Fibroblast of the conjunctiva (primary cell): ENCODE measurements at places on chromosomes 11 and 22.
A peak's percentile ranks its signal among the peaks of the same experiment; 100 is the strongest.

- DNase-seq = no peak
Observed at GRCh38 chr11:85991508-85991907, 77.4 kb downstream of the PICALM start.

DNA sequence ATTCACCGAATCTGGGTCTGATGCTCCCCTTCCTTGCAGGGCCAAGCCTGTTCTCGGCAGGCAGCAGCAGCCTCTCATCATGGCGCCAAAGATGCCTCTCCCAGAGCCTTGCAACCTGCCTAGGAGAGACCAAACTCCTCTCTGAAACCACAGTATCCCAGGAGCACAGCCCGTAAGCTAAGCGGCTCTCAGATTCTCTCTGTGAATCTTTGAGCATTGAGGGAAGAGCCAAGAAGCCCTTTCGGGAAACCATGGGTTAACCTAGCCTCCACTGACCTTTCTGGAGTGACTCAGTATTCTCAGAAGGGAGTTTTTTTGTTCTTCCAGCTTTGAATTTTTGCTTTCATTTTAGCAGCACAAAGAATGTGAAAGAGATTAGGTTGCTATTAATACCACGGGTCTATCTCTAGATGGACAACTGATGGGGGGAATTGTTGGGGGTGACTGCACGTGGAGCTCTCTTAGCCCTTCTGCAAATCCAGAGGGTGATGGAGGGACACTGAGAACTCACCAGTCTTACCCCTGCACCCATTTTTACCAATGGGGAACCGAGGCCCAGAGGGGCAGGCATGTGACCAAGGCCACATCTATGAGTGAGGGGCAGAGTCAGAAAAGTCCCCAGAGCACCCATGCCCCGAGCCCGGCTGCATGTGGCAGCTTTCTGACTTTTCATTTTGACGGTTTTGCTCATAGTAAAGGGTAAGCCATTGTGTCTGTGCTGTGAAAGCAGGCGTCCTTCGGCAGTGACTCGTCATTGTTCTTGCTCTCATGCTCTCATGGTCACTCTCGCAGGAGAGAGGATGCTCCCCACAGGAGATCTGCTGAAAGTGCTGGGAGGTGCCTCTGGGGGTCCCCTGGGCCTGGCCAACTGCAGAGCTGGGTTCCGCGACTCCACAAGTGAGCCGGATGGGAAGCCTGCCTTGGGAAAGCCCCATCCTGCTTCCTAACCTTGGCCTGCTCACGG, 36.0 kb downstream of the IRAG1 start:
- DNase-seq = peak; percentile 37

DNA sequence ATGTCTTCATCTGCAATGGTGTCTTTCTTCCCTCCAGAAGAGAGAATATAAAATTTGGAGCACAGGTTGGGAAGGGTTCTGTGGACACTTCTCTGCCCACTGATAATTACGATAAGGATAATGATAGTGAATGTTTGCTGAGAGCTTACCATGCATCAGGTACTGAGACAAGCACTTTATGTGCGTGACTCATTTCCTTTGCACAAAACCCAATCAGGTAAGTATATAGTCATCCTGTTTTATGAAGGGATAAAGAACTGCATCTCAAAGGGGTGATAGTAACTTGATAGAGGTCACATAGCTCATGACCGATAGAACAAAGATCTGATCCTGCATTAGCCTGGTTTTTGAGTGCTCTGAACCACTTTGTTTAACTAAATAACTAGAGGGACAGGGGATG, 9.4 kb downstream of the DRD2 start:
- no peak for DNase-seq

GRCh38 chr22:41779929-41780505, 20.5 kb upstream of the CCDC134 start:
- no peak for DNase-seq

- DNase-seq = no peak
Observed at GRCh38 chr11:114259124-114259526, 37.1 kb upstream of the NNMT start.

- DNase-seq = no peak
Observed at GRCh38 chr11:116275635-116276034, 497.2 kb downstream of the BUD13 start.

DNA sequence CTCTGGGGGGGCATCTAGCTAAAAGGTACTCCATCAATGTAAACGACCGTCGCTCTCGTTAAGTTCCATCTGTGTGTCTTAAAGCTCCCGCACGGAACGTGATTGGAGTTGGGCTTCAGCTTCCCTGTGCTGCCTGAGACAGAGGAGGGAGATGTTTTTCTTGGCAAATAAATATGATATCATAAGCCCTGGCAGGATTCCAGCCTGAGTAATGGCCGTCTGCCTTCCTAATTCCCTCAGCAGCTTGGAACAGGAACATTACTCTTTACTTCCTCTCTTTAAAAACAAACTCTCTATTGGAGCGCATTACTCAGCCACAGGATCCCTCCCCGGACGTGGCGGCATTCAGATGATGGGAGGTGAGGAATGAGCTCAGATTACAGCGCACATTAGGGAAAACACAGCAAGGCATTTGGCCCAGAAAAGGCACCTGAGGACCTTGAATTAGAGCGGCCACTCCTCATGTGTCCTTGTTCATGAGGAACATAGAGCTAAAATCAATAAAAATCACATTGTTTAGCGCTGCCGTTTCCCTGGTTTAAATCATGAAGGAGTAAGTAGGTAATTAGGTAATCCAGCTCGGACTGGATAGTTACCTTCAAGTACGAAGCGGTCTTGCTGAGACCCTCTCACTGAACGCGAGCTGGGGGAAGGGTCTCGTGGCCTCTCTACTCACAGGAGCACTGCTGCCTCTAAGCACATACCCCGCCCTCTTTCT, 230.4 kb downstream of the ST3GAL4 start:
- DNase-seq = peak; percentile 83

DNA sequence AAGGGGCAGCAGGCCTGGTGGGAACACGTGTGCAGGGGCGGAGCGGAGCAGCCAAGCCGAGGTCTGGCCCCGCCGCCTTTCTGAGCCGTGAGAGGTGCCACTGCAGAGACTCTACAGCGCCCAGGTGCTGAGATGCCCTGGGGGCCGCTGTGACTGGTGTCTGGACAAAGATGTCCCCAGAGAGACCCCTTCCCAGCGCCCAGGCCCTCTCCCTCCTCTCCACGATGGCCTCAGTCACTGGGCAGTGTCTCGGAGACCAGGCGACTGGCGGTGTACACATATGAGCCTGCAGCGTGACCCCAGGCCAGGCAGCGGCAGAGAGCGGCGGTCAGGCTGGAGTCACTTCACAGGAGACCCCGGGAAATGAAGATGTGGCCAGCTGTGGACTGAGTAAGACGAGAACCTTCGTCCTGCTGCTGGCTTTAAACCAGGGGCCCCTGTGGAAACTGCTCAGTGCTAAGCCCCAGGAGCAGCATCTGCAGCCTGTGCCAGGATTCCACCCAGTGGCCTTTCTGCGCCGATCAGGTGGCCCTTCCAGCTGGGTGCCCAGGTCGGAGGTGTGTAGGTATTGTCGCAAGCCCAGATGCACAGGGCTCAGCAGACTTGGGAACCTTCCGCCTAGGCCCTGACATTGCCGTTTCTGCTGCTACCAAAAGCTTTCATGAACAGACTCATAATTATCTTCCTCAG, 34.7 kb downstream of the MOB2 start:
- DNase-seq = no peak

DNA sequence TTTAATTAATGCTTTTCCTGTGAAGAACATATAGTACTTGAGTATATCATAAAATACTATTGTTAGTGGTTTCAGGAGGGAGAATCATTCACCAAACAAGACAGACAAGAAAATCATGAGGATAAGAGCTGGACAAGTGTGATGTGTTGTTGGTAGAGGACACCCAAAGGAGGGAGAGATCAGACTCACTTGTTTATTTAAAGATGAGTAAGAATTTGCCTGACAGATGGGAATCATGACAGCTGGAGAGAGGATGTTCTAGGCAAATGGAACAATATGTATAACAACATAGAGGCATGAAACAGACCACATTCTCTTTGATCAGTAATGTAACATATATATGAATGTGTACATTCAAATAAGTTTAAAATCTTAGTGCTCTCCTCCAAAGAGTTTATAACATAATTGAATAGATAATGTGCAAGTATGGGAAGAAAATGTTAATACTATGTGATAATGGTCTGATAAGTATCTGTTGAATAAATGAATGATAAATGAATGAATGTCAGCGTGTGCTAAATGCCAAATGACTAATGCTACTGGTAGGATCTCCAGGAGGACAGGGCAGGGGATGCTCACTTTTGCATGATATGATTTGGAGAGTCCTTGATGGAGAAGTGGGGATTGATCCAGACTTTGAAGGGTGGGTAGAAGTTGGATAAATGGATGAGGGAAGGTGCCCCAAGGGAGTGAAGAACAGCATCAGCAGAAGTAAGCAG, 228.9 kb upstream of the SORL1-AS1 start:
- no peak for DNase-seq

DNA sequence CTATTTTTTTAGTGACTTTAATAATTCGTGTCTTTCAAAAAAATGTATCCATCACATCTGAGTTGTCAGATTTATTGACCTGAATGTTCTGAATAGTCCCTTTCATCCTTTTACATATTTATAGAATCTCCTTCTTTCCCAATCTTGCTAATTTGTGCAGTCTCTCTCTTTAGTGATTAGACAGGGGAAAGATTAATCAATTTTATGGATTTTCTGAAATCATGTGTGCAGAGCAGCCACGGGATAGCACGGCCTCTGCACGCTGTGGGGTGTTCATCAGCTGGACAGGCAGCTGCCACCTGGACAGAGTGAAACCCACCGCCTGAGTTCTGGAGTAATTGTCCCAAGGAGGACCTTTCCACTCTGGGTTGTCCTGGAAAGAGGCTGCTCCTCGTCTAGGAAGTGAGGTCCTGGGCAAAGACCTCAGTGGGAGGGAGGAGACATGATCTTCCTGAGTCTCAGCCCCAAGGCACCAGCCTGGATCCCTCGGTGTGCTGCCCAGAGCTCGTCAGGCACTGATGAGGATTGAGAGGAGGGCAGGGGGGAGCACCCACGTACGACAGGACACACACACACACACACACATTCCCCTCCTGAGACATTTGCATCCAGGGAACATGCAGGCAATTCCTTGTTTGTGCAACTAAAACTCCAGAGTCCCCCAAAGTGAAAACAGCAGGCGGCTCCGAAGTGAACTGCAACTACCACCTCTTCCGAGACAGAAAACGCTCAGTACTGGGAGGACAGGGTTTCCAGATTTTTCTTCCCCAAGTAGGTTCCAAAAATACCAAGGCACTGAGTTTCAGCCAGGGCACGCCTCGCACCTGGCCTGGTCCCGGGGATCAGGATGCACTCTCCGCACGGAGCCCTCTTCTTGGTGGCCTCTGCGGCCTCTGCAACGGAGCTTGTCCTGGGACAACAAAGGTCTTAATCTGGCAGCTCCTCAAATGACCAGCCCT, 22.5 kb upstream of the KRTAP5-6 start:
- DNase-seq = no peak

DNA sequence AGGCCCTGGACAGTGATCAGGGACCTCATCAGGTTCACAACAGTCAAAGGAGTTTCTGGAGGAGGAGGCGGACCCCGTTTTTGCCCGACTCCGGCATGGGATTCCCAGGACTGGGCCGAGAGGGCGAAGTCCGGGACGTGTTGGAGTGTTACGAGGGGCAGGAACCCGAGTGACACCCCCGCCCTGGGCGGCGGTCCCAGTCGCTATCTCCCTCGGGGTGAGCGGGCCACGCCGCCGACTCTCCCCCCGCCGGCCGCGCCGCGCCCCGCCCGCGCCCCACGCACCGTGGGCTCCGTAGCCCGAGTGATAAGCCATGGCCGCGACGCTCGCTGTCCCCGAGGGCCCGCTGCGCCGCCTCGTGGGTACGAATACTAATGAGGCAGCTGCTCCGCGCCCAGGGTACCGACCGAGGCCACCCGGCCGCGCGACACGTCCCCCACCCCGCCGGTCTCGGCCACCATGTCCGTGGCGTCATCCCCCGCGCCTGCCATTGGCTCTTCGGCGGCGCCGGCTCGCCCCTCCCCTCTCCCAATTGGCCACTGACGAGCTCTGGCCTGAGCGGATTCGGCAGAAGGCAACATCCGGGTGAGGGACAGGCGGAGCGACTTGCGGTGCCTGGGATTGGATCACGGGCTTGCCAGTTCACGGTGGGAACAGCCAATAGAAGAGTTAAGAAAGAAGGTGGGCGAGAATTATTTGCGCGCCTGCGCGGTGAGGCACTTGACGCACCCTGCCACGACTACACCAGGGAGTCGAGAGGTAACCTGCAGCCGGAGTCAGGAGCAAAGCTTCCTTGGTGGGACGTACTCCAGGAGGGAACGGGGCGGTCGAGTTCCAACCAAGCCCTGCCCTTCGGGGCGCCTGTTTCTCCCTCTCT, at the start of gene YIF1A:
Gene YIF1A, minus strand, starts transcription at position 473 of the 877 bp plus-strand sequence. Its CDS starts 158 bp downstream, at position 315.
- peak; percentile 99 for DNase-seq

DNA sequence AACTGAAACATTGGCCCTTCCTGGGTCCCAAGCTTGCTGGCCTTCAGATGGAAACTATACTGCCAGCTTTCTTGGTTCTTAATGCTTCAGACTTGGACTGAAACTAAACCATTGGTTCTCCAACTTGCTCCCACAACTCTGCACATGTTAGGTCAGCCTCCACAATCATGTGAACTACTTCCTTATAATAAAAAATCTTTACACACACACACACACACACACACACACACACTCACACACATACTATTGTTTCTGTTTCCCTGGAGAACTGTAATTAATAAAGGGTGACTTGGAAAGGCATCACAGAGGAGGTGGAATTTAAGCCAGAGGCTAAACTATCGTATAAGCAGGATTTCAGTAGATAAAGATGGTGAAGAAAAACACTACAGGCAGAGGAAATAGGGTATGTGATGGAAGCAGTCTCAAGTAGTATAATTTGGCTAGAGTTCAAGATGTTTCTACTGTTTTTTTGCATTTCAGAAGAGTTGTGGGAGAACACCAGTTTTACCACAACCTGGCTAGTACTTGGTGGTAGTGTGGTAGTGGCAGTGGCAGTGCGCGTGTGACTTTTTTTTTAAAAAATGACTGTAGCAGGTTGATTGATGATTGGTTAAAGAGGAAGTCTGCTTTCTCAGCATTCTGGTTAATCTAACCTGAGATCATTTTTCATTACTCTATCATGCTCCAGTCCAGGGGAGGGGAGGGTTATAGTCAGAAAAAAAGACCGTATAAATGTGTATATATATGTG, 70.1 kb downstream of the PDE3B start:
- DNase-seq = no peak

DNA sequence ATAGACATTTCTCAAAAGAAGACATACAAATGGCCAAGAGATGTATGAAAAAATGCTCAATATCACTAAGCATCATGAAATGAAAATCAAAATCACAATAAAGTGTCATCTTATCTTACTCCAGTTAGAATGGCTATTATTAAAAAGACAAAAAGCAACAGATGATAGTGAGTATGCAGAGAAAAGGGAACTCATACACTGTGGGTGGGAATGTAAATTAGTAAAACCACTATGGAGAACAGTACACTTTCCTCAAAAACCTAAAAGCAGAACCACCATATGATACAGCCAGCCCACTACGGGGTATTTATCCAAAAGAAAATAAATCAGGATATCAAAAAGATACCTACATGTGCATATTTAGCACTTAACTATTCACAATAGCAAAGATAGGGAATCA, 700.0 kb upstream of the ANO5 start:
- DNase-seq = no peak
